ENCODE measurements at places on chromosomes 4 and X. TPM values are rescaled to one million over a fixed set of nuclear protein-coding genes. Genes with fewer than 3 reads are reported as not detected.

DNA sequence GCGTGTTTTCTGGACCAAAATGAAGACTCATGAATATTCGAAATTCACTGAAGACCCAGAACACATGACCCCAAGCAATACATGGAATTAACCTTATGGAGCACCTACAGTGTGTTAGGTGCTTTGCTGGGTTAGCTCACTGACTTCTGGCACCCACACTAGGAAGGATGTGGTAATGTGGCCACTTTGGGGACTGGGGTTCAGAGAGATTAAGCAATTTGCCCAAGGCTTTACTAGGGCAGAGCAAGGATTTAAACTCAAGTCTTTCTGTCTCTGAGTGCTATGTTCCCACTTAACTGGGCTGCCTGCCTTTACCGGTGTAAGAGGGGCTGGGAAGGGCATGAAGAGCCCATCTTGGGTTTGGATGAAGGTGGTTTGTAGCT is 162.0 kb upstream of the ATP6AP2 start:
- DNase-seq, result no peak

DNA sequence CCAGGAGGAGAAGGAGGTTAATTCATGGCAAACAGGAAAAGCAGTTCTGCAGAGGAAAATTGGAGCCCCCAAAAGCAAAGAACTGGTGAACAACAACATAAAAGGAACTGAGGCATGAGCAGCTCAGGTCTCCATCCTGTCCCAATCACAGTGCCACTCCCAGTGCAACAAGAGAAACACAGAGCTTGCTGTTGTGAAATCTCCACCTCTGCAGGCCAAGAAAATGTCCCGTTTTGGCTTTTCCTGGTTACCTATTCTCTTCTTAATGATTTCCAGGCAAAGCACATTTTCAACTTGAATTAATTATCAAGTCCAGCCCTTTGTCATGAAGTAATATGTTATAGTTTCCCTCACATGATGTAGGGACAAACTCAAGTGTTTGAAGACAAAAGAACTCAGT is 778 bp downstream of the C1QTNF7 start:
- no peak for DNase-seq

Gene LRIT3
- total RNA-seq, result 0.08 TPM

Gene TRPC3
- total RNA-seq, result not detected

- no peak for DNase-seq
Measured at GRCh38 chr4:113908829-113909228, 70.6 kb downstream of the ARSJ start.

DNA sequence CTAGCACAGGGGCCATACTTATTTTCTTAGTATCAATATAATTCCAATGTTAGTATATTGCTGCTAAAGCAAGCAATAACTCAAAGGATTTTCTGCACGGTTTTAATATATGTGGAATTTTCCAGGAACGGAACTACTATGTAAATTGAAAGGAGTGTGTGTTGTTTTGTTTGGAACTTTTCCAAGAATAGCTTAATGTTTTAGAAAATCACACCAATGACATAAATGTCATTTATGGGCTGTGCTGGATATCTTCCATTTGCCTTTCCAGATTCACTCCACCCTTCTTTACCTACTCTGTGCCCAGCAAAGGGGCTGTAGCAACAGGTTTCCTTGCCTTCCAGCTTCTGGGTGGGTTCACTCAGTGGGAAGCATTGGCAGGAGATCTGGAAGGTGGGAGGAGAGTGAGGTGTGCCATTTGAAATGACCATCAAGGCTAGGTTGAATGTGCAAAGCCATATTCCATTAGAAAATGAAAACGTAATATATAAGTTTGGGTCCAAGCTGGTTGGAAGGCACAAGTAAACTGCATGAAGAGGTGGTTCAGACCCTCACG is 25.2 kb upstream of the ZFX start:
- no peak for DNase-seq

DNA sequence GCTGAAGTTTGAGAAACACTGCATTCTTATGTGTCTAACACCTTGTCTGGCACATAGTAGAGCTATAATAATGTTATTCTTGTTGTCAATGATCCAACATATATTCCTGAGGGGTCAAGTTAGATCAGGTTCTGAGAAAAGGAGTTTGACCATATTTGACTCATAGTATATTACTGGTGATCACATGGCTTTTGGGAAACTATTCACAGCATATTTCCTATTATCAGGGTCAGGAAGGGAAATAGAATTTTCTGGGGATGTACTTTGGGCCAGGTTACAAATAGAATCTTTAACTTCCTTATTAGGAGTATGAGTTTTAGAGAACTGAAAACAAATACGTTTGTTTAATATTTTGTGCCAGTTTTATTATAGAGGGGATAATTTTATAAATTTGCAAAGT is 11.6 kb downstream of the IL15 start:
- DNase-seq, result no peak

- no peak for DNase-seq
Measured at GRCh38 chrX:110432906-110433215, 74.2 kb downstream of the RTL9 start.

Gene PHKA1
- 6.4 TPM for total RNA-seq

Gene NXF2
- total RNA-seq, result not detected

DNA sequence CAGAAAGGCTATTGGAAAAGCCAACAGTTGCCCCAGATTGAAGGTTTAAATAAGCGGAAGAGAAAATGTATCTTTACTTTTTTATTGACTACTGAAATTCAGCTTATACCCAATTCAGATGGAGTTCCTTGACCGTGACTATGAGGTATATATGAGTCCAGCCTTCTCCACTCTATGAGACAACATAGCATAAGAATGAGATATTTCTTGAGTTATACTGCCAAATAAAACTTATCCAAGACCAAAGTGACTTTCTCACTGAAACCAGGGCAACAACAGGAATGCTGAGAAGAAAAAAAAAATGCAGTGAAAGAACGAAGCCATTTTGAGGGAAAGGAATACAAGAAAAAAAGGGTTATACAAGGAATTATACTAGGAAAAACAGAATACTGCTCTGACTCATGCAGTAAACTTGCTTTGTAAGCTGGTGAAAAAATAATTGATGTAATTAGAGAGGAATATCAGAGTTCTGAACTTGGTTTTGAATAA is 16.3 kb upstream of the PDK3 start:
- DNase-seq, result no peak

DNA sequence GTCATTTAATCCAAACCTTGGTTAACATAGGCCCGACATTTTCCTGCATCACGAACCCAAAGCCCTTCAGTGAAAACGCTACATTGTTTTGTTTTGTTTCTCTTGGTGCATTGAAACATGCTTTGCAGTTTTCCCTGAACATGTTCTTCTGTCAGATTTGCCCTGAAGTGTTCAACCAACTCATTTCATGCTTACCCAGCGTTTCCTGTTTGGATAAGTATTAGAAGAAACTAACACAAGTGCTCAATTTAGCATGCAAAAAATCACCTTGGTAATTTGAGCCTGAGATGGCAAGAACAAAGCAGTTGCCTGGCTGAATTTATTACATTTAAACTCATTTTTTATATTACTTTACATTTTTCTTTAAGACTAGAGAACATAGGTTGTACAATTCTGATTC is 160.1 kb upstream of the VCX3A start:
- no peak for DNase-seq

Gene TCEAL5
- total RNA-seq, result not detected

DNA sequence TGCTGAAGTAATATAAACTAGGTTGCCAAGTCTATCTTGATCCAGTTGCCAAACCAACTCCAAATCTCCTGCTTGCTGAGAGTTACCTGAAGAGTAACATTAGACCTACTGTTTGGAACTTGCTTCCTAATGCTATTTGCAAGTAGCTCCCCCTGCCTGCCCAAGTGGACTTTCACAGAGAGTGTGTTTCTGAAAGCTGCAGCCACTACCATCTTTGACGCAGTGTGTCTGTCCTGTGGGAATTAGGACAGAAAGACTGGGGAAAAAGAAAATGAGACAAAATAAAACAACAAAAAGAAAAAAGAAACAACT is 195.0 kb upstream of the HS3ST1 start:
- no peak for DNase-seq

Gene CCDC149
- 4.9 TPM for total RNA-seq

Gene FGB
- 1.5 TPM for total RNA-seq

- no peak for DNase-seq
Measured at GRCh38 chrX:16992951-16993350, 46.5 kb downstream of the REPS2 start.

GRCh38 chr4:168496834-168497233 is at the start of gene PALLD:
Gene PALLD, plus strand, starts transcription at chr4:168497052.
- DNase-seq, result no peak

DNA sequence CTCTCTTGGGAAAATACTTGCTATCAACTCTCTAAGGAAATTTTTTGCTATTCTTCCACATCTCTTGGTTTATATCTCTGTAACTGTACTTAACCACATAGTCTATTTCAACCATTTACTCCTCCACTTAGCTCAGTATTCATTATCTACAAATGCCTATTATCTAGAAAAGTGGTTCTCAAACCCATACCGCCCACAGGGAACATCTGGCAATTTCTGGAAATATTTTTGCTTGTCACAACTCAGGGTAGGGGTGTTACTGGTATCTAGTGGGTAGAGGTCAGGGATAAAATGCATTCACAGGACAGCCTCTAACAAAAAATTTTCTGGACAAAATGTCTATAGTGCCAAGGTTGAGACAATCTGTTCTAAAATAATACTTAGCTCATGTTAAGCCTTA is 14.4 kb downstream of the ATRX start:
- no peak for DNase-seq

DNA sequence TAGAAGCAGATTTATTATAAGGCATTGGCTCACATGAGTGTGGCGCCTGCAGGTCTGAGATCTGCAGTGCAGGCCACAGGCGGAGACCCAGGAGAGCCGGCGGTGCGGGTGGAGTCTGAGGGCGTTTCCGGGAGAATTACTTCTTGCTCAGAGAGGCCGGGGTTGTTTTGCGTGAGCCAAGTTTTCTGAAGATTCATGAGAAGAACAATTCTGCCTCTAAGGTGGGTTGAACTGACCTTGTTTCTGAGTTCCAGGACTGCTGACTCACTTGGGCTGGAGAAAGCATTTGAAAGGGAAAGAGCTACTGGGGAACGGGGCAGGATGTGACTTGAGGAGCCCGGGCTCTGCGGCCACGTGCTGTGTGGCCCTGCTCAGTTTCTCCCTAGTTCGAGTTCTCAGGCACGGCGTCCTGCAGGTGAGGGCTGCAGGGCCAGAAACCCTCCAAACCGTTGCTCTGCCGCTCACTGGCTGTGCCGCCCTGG is 36.7 kb upstream of the SORCS2 start:
- no peak for DNase-seq

GRCh38 chrX:109782994-109783700 is 50.1 kb upstream of the ACSL4 start:
- DNase-seq, result no peak

Gene NLGN4X
- total RNA-seq, result 1.5 TPM

GRCh38 chrX:100643956-100644860 is at the start of gene SRPX2:
Gene SRPX2, plus strand, starts transcription at chrX:100644199. Its CDS starts 2,124 bp downstream, at chrX:100646323.
- DNase-seq, result peak; percentile 62

Gene FOXR2
- total RNA-seq, result not detected

DNA sequence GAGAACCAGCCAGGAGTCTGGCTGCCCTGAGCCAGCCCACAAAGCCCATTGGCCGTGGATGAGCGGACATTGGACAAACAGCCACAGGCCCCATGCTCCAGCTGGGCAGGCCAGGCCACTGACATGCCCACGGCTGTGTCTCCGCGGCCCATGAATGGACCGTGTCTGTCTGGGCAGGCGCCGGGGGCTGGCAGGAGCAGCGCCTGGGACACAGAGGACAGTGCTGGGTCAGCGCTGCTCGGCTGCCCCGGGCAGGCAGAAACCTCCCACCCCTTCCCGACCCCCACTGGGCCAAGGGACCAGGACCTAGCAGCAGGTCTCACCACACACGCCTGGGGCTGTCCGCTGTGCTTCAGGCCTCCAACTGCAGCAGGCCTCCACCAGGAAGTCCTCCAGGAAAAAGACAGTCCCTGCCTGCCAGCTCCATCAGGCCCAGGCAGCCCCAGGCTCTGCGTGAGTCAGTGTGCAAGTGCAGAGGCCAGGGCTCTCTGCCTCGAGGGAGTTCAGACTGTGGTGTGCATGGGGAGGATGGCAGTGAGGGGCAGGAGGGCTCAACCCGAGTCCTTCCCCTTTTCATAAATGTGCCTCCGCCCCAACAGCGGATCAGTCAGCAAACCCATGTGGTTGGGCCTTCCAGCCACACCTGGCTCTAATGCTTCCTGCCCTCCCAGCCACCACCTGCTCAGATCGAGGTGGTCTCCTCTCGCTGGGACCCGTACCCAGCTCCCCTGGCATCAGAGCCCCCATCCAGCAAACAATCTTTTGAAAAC is 17.2 kb upstream of the FGFR3 start:
- DNase-seq, result no peak

Gene FAM149A
- 22.9 TPM for total RNA-seq

DNA sequence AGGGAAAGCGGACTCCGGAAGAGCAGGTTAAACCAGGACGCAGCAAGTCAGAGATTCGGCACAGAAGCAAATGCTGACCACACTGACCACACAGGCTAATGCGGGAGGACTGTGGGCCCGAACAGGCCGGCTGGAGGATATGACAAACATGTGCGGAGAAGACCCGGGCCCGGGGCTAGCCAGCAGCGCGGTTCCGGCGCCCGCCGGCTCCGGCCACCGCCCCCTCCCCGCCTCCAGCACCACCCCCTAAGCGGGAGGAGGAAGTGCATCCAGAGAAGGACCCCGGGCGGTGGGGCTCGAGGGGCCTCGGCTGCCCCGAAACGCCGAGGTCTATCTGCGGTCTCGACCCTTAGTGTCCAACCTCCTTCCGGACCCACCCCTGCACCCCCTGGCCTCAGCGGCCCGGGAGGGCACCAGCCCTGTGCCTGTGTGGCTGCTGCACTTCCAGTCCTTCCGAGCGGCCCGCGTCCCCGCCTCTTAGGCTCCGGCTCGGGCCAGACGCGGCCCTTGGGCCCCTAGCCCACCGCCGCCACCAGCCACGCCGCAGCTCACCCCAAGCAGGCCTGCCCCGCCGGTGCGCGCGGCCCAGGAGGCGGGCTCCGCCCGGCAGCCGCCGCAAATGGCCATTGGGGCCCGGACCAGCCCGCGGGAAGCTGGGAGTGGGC is 2.1 kb downstream of the ELOVL6 start:
- no peak for DNase-seq

Measured in kidney epithelial cell (primary cell).